ENCODE measurements at places on chromosomes 2 and 18.

DNA sequence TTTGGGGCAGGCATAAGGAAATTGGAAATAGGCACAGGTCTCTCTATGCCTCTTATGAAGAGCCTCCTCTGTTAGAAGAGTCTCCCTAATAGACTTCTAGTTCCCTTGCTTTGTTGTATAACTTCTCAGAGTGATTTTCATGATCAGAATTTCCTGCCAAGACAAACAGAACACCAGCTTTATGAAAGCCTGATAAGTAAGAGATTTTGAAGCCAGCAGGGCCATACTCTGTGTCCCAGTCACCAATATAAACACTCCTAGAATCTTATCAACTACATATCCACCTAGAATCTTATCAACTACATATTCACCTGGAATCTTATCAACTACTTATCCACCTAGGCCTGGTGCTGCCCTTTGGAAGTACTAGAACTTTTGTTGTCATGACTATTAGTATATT lies 579.5 kb downstream of the ARHGAP15 start:
- DNase-seq, result no peak

DNA sequence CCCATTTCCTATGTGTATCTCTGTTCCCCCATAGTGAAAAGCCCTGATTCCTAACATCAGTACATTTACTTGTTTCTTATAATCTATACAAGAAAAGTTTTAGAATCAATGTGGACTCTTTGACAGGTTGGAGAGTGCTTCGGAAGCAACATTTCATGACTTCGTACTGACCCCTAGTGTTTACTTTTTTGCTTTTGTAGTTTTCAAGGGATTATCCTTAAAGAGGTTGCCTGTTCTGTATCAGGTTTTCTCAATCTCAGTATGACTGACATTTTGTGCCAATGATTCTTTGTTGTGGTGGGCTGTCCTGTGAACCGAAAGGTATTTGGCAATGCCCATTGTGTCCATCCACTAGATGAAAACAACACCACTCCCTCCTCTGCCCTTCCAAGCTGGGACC lies 43.3 kb upstream of the SERPINB2 start:
- no peak for DNase-seq

DNA sequence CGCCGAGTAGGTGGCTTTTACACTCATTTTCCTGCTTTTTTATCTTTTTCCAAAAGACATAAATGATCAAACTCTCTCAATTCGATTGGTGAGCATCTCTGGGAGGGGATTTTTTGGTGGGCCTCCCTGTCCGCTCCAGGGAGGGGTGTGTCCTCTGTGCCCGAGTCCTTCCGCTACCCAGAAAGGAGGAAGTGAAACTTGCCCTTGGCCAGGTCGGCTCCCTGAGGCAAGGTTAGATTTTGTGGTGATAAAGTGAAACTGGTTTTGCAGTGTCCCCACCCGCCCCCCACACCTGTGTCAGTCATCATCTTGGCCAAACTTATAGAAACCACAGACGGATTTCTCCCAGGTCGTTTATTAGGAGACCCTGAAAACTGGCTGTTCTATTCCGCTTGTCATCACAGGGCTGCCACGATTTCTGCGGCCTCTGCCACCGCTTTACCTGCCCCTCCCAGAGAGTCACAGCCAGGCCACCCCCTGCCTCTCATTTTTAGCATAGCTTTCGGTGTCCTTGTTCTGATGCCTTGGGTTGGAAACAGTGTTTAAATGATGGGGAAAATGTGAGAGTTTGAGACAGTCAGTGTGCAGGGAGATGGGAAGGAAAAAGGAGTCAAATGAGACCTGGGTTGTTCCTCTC lies 93.6 kb downstream of the SH3BP4 start:
- peak; percentile 44 for DNase-seq

DNA sequence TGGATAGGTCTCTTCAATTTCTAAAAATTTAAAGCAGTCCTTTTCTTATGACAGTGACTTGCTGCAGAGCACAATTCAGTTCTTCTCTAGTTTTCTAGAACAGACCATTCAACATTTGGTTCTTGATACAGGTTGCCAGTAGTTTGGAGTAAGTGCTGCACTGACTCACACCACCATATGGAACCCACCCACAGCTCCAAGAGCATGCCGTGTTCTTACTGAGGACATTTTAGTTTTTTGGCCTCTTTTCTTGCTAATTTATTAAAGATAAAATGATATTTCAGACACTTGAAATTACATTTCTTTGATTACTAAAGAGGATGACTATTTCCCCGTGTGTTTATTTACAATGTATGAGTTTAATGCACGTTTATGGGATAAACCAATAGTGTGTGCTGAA lies 120.0 kb downstream of the COL4A4 start:
- no peak for DNase-seq

- DNase-seq, result no peak
Measured at GRCh38 chr2:9735335-9735734, 104.5 kb upstream of the YWHAQ start.

DNA sequence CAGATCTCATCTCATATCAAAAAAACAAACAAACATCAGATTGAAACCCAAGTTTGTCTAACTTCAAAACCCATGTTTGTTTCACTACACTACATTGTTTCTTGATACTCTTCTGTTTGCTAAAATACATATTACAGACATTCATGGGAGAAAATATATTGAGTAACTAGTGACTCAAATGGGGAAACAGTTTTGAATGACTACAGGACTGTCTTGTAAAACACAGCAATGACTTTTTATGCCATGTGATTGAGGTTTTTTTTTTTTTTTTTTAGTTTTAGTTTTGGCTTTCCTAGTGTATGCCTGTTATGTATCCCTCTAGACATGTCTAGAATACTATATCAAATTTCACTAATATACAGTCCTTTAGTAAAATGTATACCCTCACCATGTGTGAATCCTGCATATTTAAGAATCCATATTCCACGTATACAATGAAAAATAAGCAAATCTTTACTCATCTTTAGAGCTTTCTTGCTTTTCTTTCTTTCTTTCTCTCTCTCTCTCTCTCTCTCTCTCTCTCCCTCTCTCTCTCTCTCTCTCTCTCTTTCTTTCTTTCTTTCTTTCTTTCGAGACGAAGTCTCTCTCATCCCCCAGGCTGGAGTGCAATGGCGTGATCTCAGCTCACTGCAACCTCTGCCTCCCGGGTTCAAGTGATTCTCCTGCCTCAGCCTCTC lies 46.6 kb upstream of the SERTAD2 start:
- no peak for DNase-seq

GRCh38 chr18:56009411-56009810 lies 421.4 kb upstream of the TCF4 start:
- DNase-seq, result no peak

DNA sequence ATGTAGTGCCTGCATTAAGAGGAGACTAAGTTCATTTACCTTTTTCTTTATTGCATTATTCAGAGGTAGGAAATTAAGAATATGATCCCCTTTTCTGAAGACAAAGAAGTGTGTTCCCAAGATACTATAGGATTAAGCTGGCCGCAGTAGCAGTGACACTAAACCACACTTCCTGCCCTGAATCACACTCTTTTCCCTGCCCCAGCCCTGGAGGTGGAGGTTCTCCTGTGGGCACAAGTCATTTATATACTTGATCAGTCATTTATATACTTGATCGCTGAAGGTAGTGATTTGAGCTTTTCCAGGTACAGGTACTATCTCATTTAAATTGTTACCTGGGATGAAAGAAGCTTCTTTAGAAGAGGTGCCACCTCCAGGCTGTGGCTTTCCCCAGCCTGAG lies 78.6 kb downstream of the ARMC9 start:
- DNase-seq, result no peak

DNA sequence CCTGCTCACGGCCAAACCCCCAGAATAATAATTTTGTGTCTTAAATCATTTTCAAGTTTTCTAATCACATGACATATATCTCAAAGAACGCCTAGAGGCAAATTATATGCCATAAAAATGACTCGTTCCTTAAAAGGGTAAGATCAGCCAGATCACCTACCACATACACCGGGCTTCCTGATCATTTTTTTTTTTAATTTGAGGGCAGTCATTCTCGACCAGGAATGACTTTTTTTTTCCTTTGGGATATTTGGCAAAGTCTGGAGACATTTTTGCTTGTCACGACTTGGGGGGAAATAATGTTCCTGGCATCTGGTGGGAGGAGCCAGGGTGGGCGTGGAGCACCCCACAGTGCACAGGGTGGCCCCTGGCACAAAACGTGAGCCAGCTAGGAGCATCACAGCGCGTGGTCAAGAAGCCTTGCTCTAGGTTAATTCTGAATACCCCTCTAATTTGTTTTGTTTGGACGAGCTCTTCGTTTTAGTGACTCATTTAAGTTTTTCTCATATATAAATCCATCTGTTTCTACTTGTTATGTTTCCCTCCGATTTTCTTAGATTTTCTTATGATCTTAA lies 94.9 kb downstream of the TWIST2 start:
- no peak for DNase-seq

DNA sequence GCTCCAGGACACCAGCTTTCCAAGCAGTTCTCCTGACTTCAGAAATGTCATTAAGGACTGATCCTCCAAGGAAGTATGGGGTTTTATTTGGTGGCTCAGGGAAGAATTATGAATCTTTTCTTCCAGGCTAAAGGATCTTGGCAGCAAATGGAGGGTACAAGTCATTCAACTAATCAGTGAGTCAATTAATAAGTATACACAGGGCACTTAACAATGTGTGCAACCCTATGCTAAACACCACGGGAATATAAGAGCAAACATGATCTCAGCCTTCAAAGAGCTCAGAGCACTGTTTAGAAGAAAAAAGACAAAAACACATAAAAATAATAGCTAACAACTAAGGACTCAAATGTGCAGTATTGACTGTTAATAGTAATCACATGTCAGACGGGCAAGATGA lies 234.5 kb downstream of the SETBP1 start:
- no peak for DNase-seq

- no peak for DNase-seq
Measured at GRCh38 chr2:20130821-20131645, 79.6 kb upstream of the LAPTM4A start.

DNA sequence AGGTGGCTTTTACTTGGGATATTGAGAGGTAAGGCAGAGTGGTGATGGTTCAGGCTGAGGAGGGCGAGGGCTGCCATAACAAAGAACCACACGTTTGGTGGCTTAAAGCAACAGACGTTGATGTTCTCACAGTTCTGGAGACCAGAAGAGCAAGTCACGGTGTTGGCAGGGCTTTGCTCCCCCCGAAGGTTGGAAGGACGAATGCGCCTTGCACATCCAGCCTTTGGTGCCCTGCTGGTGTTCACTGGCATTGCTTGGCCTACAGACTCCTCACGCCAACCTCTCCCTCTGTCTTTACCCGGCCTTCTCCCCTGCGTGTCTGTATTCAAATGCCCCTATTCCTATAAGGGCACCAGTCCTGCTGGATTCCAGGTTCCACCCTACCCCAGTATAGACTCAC lies 125.4 kb downstream of the TPO start:
- no peak for DNase-seq

- DNase-seq, result no peak
Measured at GRCh38 chr2:148725564-148725963, 81.0 kb downstream of the EPC2 start.

DNA sequence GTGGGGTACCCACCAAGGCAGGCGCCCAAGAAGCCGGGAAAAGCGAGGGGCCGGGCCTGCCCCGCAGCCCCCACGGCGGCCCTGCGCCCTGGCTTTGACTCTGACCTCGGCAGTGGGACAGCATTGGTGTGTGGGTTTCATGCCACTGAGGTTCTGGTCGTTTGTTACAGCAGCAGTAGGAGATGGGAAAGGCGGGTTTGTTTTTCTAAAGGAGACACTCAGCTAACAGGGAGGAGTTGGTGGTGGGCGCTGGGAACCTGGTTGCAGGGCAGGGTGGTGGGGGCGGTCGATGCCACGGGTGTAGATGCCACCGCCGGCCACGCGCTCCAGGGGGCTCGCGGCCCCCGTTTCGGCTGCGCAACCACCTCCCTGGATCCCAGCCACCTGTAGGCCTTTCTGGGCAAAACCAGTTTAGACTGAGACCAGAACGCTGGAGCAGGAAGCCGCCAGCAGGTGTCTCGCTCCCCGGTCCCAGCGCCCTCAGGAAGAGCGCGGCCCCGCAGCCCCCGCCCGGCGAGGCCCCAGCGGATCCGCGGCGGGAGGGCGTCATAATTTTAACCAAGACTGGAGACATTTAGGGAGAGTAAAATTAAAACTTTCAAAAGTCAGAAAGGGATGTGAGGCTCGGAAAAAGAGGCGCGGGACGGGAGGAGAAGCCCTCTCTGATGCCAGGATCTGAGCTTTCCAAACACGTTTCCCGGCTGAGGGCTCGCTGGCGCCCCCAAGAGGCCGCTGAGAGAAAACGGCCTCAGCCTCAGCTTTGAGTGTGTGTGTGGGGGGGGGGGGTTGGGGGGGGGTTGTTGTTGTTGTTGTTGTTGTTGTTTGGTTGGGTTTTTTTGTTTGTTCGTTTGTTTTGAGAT lies 17.4 kb downstream of the CIDEA start:
- peak; percentile 87 for DNase-seq

- DNase-seq, result no peak
Measured at GRCh38 chr2:74979844-74980243, 21.4 kb downstream of the POLE4 start.

GRCh38 chr18:42178376-42179080 lies 223.5 kb downstream of the PIK3C3 start:
- no peak for DNase-seq

- DNase-seq, result no peak
Measured at GRCh38 chr2:173986805-173987204, 21.6 kb upstream of the SP3 start.

GRCh38 chr2:180722551-180723239 lies 257.7 kb upstream of the UBE2E3 start:
- no peak for DNase-seq

GRCh38 chr2:238846378-238846627 lies 1.6 kb upstream of the TWIST2 start:
- DNase-seq, result no peak

DNA sequence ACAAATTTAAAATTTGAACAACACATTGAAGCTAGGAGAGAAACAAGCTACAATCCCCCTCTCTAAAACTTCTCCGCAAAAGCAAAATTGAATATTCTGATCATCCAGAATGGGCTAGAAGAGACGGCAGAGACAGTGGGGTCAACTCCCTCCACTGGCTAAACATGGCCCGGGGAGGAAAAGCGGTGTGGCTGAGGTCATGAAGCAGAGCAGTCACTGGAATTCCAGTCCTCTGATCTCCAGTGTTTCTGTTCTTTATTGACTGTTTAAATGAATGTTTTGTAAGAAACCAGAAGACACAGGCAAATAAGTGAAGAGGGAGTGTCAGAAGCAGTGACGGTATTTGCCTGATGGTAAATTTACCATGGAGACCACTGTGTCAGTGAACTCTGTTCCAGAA lies 116.2 kb downstream of the GAREM1 start:
- no peak for DNase-seq

Data from GM19239 (cell line).